Activated CD8-positive, alpha-beta T cell treated with anti-CD3 and anti-CD28 coated beads, Interleukin-2, amount 10 ng/mL, durations not matched to agents 7 days and 5 days (primary cell): ENCODE measurements at places on chromosomes 11 and 22.

- H3K27me3 ChIP-seq, result peaks cover 25% of the 10 kb centered on the region
- peaks cover 3% of the 10 kb centered on the region for H3K4me1 ChIP-seq
- no peaks in the 10 kb centered on the region for H3K36me3 ChIP-seq
- no peak overlapping the region for H3K4me3 ChIP-seq
Measured at GRCh38 chr11:134407321-134407828, 4.7 kb downstream of the B3GAT1 start.

DNA sequence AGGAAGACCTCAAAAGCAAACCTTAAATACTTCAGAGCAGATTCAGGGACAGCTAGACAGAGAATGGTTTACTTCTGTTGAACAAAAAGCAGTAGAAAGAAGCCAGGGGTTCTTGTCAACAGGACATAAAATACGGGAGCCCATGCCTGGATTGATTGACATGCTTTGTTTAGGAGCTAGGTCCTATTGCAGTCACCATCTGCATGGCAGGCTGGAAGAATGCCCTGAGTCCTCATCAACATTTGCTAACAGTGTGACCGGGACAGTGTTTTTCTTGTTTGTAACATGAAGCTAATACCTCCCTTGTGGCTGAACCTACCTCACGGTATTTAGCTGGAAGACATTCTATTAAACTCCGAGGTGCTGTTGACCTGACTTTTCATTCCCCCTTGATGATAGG, 225.4 kb downstream of the NTM start:
- H3K36me3 ChIP-seq, result no peaks in the 10 kb centered on the region
- no peaks in the 10 kb centered on the region for H3K4me1 ChIP-seq
- no peak overlapping the region for H3K4me3 ChIP-seq

DNA sequence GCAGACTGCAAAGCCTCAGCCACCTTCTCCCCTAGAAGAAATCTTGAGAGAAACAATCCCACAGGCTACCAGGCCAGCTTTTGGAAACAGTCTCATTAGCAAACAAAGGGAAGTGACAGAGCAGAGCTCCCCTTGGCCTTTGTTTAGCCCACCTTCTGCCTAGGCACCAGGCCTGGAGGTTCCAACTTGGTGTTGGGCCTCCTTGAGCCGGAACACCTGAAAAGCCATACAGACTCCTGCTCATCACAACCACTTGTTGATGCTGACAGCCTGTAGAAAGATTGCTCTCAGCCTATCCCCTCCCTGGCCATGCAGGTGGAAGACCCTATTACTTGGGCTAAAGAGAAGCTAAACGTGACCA, 26.6 kb downstream of the KCNQ1OT1 start:
- no peaks in the 10 kb centered on the region for H3K4me1 ChIP-seq
- DNase-seq, result no peak
- H3K27ac ChIP-seq, result no peak overlapping the region
- no peaks in the 10 kb centered on the region for H3K36me3 ChIP-seq

- DNase-seq, result peak; percentile 57
- H3K27me3 ChIP-seq, result no peaks in the 10 kb centered on the region
- no peak overlapping the region for H3K4me3 ChIP-seq
- peaks cover 19% of the 10 kb centered on the region for H3K4me1 ChIP-seq
- H3K27ac ChIP-seq, result no peak overlapping the region
Measured at GRCh38 chr11:36492724-36493304, 17.3 kb downstream of the TRAF6 start.

DNA sequence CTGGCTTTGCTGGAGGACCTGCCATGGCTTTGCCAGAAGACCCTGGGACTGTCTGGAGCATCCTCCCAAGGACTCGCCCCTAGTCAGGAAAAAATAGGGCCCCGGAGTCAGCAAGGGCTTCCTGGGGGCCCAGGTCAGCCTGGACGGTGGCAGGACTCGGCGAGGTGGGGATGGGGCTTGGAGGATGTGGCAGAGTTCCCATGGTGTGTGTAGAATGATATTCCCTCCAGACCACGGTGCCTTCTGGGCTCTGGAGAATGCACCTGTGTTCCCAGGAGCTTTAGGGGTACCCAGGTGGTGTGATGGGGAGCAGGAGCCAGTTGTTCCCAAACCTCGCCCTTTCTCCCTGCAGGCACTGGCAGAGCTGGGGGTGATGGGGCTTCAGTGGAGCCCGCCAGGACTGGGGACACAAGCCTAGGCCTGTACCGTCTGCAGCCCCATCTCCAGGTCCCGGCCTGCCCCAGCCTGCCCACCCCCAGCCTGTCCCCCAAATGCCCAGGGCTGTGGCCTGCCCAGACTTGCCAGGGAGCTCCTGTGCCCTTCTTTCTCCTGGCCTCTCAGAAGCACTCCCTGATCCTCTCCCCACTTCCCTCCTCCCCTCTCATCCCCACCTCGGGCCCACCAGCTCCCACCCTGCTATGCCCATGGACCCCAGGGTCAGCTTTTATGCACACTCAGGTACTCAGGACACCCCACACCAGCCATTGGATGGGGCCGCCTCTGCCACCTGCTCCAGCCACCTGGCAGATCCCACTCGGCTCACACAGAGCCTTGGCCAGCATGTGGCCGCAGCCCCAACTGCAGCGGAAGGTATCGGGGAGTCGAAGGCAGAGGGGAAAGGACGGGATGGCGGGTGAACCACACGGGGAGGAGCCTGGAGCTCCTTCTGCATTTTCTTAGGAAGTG, 82.1 kb downstream of the CDKN1C start:
- peaks cover under 1% of the 10 kb centered on the region for H3K4me1 ChIP-seq
- no peaks in the 10 kb centered on the region for H3K27me3 ChIP-seq
- DNase-seq, result no peak
- no peak overlapping the region for H3K27ac ChIP-seq
- no peak overlapping the region for H3K4me3 ChIP-seq

DNA sequence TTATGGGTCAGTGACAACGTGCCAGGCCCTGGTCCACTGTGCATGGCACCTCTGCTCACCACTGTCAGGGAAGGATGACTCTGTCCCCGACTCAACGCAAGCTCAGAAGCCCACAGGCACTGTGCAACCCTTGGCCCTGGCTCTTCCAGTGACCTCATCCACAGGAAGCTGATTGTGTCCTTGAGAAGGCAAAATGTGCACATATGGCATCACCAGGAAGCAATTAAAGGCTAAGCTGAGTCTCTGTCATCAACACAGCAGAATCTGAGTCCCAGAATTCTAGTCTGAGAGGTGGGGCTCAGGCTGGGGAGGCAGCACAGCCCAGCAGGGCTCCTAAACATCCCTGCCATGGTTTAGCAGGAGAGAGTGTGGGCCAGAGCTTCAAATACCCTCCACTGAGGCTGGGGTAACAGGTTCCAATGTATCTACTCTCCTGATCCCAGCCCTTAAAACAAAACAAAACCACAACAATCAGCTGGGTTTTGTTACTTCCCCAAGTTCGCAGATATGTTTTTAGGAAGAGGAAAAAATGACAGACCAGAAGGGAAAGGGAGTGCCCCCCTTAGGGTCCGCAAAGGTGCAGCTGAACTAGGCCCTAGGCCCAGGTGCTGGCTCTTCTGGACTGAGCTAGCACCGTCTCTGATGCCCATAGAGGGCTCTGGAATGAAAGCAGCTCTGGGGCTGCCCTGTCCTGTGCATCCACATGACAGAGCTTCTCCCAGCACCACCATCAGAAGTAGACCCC, 33.5 kb upstream of the GNAZ start:
- peaks cover 6% of the 10 kb centered on the region for H3K4me1 ChIP-seq
- no peaks in the 10 kb centered on the region for H3K36me3 ChIP-seq
- peaks cover 20% of the 10 kb centered on the region for H3K27me3 ChIP-seq
- H3K4me3 ChIP-seq, result no peak overlapping the region
- no peak for DNase-seq

- no peak overlapping the region for H3K27ac ChIP-seq
- peaks cover 9% of the 10 kb centered on the region for H3K4me1 ChIP-seq
- no peak overlapping the region for H3K4me3 ChIP-seq
- peaks cover 16% of the 10 kb centered on the region for H3K27me3 ChIP-seq
- no peaks in the 10 kb centered on the region for H3K36me3 ChIP-seq
Measured at GRCh38 chr11:69686856-69687255, 11.7 kb upstream of the LTO1 start.

- peaks cover 8% of the 10 kb centered on the region for H3K27me3 ChIP-seq
- no peaks in the 10 kb centered on the region for H3K36me3 ChIP-seq
- DNase-seq, result peak; percentile 10
- no peaks in the 10 kb centered on the region for H3K4me1 ChIP-seq
Measured at GRCh38 chr11:130214861-130215530, 55.4 kb downstream of the ST14 start.
